Naive thymus-derived CD4-positive, alpha-beta T cell (primary cell): ENCODE measurements at places on chromosomes 11 and 22. TPM values are rescaled to one million over a fixed set of nuclear protein-coding genes. Genes with fewer than 3 reads are reported as not detected.

- H3K4me3 ChIP-seq, result no peak overlapping the region
- H3K27me3 ChIP-seq, result no peaks in the 10 kb centered on the region
- no peaks in the 10 kb centered on the region for H3K4me1 ChIP-seq
- H3K27ac ChIP-seq, result no peak overlapping the region
Measured at GRCh38 chr11:130600139-130600538, 151.7 kb downstream of the ADAMTS15 start.

- H3K4me3 ChIP-seq, result no peak within 1 kb of the TSS
- H3K4me1 ChIP-seq, result peaks cover 7% of the 10 kb centered on the region
- DNase-seq, result no peak
- no peak within 1 kb of the TSS for H3K27ac ChIP-seq
Measured at GRCh38 chr22:25741692-25742626, at the start of gene MYO18B. MYO18B (plus strand) TSS chr22:25742188; CDS start chr22:25761093, 18,905 bp downstream.

Gene FAM180B
- 0.21 TPM for total RNA-seq

GRCh38 chr11:72798361-72798760, 4.5 kb upstream of the STARD10 start:
- DNase-seq, result no peak
- no peaks in the 10 kb centered on the region for H3K36me3 ChIP-seq
- no peak overlapping the region for H3K27ac ChIP-seq
- no peaks in the 10 kb centered on the region for H3K27me3 ChIP-seq
- H3K4me1 ChIP-seq, result peaks cover 9% of the 10 kb centered on the region

DNA sequence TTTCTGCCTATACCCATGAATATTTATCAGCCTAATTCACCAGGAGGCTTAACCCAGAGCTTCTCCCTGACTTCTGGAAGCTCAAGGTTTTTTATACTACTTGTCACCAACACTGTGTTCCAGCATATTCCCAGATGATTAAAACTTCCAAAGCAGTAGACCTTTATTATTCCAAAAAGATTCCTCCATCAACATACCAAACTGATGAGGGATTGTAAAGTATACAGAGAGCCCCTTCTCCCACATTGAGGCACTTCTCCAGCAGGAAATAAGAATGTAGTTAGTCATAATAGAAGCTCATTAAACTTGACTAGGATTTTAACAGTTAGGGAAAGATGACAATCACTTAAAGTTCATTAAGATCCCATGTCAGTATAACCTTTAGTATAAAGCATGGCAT, 51.4 kb upstream of the CEP126 start:
- no peak overlapping the region for H3K4me3 ChIP-seq
- no peaks in the 10 kb centered on the region for H3K4me1 ChIP-seq
- H3K36me3 ChIP-seq, result no peaks in the 10 kb centered on the region
- H3K27me3 ChIP-seq, result peaks cover 3% of the 10 kb centered on the region
- no peak for DNase-seq

DNA sequence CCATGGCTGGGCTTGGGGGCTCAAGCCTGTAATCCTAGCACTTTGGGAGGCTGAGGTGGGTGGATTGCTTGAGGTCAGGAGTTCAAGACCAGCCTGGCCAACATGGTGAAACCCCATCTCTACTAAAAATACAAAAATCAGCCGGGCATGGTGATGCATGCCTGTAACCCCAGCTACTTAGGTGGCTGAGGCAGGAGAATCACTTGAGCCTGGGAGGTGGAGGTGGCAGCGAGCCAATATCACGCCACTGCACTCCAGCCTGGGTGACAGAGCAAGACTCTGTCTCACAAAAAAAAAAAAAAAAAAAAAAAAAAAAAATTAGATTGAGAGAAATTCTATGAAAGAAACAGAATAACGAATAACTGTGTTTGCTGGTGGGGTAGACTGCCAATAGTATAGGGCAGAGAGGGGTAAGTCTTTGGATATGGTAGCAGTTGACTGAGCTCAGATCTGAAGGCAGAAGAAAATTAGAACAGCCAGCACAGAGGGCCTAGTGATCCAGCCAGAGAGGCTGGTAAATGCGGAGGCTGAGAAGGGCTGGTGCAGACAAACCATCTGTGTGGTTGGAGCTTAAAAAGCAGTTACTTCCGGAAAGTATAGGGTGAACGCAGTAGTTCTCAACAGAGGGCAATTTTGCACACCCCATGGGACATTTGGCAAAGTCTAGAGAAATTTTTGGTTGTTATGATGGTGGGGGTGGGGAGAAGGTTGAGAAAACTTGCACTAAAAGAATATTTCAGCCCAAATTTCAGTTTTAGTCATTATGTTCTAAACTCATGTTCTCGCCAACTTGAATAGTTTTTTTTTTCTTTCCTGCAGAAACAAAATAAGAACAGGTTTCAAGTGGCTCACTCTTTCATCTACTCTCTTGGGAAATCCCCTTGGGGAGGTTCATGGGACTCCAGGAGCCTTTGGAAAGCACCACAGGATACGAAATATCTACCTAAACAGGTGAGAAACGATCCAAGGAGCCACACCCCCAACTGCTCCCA, 1.6 kb upstream of the HORMAD2 start:
- no peaks in the 10 kb centered on the region for H3K36me3 ChIP-seq
- no peak for DNase-seq
- no peaks in the 10 kb centered on the region for H3K4me1 ChIP-seq
- H3K27me3 ChIP-seq, result no peaks in the 10 kb centered on the region

Gene GNAZ
- total RNA-seq, result 2.0 TPM

GRCh38 chr11:91625495-91625894, 599.1 kb upstream of the FAT3 start:
- H3K4me3 ChIP-seq, result no peak overlapping the region
- no peaks in the 10 kb centered on the region for H3K36me3 ChIP-seq
- DNase-seq, result no peak
- no peaks in the 10 kb centered on the region for H3K4me1 ChIP-seq
- no peaks in the 10 kb centered on the region for H3K27me3 ChIP-seq
- H3K27ac ChIP-seq, result no peak overlapping the region

Gene ROBO4
- 0.19 TPM for total RNA-seq

Gene PTGDR2
- total RNA-seq, result 0.36 TPM in 1 of 2 replicates, not detected in the other

GRCh38 chr22:17266251-17266971, 47.2 kb upstream of the ADA2 start:
- H3K4me3 ChIP-seq, result no peak overlapping the region
- DNase-seq, result peak; percentile 32
- H3K4me1 ChIP-seq, result no peaks in the 10 kb centered on the region
- H3K27ac ChIP-seq, result peak overlapping the region; percentile 39
- no peaks in the 10 kb centered on the region for H3K27me3 ChIP-seq
- no peaks in the 10 kb centered on the region for H3K36me3 ChIP-seq

Gene CHST1
- not detected for total RNA-seq

GRCh38 chr11:128289048-128289447, 298.3 kb downstream of the ETS1 start:
- H3K4me3 ChIP-seq, result no peak overlapping the region
- peaks cover 76% of the 10 kb centered on the region for H3K4me1 ChIP-seq
- no peaks in the 10 kb centered on the region for H3K27me3 ChIP-seq

GRCh38 chr11:6705905-6706535, 22.9 kb upstream of the MRPL17 start:
- no peaks in the 10 kb centered on the region for H3K27me3 ChIP-seq
- DNase-seq, result peak; percentile 40
- peak overlapping the region; percentile 28 for H3K27ac ChIP-seq
- no peaks in the 10 kb centered on the region for H3K36me3 ChIP-seq
- H3K4me1 ChIP-seq, result no peaks in the 10 kb centered on the region

DNA sequence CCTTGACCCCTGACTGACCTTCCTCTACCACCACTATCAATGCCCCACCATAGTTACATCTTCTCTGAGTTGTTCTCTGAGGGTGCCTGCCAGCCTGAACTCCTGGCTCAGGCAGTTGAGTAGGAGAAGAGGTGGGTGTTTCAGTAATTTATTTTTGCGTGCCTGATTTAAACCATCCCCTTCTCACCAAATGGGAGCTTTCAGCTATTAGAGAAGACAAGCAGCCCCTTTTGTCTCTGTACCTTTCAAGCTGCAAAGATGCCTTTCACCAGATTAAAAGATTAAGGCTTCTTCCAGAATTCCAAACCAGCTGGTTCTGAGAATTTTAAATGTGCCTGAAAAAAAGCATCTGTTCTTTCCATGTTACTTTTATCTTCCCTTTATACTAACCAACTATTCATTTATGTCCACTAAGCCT, 223.8 kb downstream of the FAM76B start:
- H3K36me3 ChIP-seq, result no peaks in the 10 kb centered on the region
- DNase-seq, result no peak
- no peak overlapping the region for H3K4me3 ChIP-seq
- peaks cover 3% of the 10 kb centered on the region for H3K4me1 ChIP-seq
- no peaks in the 10 kb centered on the region for H3K27me3 ChIP-seq

GRCh38 chr11:67504950-67505581, at the start of gene PITPNM1:
PITPNM1 (minus strand) TSS chr11:67505363; CDS start chr11:67504180, 1,183 bp downstream.
- H3K27ac ChIP-seq, result peak within 1 kb of the TSS; percentile 96
- H3K27me3 ChIP-seq, result no peaks in the 10 kb centered on the region
- H3K4me1 ChIP-seq, result peaks cover 45% of the 10 kb centered on the region
- DNase-seq, result peak; percentile 56
